ENCODE measurements at places on chromosomes 1 and 21.

DNA sequence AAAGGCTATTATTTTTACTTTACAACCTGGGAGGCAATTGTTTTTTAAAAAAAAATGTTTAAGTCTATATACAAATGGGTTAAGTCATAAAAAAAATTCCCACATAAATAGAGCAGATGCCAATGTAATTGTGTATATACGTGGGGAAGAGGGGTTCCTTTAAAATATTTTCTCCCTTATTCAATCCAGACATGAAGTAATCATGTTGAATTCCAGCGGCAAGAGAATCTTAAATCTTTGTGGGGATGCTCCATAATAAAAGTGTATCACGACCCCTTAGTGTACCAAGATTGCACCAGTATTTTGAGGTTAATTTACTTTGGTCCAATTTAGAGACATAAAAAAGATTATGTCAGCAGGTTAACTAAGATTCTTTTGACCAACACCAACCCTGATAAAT lies 62.1 kb downstream of the ARID4B start:
- no peak for DNase-seq

DNA sequence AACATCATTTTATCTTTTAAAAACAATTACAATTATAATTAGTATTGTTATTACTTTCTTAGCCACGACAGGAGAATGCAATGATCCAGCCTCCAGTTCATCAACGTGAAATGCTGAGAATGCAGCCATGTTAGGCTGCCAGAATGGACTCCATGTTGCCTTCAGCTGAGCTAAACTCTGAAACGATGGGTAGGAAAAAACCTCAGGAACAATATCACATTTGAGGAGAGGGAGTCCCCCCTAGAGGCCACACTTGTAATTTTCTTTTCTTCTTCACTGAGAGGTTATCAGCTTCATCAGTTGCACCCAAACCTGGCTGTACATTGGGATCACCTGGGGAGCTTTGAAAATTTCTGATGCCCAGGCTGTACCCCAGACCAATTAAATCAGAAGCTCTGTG lies 34.6 kb upstream of the DNAH14 start:
- no peak for DNase-seq

DNA sequence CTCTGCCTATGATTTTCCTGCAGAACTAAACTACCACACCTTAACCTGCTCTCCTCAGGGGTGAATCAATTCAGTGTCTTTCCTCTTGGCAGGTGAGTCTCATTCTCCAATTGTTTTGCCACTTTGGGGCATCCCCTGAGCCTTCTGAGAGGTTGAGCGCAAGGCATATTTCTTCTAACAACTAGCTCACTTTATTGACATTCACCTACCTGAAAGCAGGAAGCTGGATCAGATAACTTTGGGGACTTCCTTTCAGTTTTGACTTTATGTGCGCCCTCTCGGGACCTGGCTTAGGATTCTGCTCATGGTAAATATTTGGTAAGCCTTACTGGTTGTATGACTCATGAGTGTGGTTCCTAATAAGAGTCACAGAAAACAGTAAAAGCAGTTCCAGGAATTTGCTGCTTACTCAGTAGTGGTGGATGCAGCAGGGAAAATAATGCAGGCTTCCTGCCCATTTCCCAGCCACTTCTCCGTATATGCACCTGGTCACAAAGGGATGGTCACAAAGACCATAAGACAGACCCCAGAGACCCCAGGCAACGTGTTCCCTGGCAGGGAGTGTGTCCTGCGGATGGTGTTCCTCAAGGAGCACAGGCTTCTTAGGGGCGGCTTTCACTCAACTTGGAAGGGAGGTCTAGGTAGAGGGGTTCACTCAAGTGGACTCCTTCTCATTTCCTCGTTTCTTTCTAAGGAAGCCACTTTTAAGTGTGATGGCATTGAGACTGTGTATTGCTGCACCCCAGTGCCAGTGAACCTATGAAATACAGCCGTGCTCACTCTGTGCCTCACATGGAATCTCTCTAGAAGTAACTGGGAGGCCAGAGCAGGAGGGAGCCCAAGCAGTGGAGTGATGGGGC lies 22.0 kb upstream of the BATF3 start:
- DNase-seq, result peak; percentile 68

- DNase-seq, result no peak
Measured at GRCh38 chr1:26598890-26599289, 69.3 kb downstream of the RPS6KA1 start.

DNA sequence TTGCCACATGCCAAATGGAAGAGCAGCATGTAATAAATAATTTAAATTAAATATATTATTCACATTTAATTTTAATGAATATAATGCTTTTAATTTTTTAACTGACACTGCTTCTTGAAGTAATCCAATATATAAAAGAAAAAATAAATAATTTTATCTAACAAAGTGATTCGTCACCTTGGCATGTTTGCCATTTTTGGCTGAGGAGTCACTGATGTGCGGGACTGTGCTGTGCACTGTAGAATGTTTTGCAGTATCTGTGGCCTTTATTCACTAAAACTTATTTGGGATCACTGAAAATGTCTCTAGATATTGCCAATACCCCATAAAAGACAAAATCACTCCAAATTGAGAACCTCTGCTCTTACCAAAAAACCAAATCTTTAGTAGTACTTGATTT lies 807.8 kb downstream of the BRINP3 start:
- DNase-seq, result no peak

GRCh38 chr1:106722466-106722865 lies 334.0 kb upstream of the PRMT6 start:
- no peak for DNase-seq

GRCh38 chr21:38610623-38611251 lies 112.5 kb upstream of the ERG start:
- DNase-seq, result no peak

- no peak for DNase-seq
Measured at GRCh38 chr1:147246044-147246690, 3.7 kb downstream of the CHD1L start.

DNA sequence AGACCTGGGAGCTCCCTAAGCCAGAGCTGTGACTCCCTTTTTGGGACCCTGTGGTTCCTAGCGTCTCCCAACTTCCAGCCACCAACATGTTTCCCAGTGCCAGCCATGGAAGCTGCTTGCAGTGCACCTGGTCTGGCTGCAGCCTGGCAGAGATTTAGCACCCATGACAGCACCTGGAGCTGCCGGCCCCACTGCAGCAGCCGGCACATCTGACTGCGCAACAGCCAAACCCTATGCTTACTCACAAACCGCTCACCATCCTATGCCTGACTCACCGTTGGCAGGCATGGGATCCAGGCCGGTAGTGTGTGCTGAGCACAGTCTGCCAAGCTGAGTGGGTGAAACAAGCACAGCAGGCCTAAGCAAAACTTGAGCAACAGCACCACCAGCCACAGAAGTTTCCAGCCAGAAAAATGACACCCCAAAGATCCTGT lies 435.9 kb upstream of the PRMT6 start:
- no peak for DNase-seq
